ENCODE measurements at places on chromosomes 12 and 14. TPM values are rescaled to one million over a fixed set of nuclear protein-coding genes. Genes with fewer than 3 reads are reported as not detected.
A peak's percentile ranks its signal among the peaks of the same experiment; 100 is the strongest.

RERGL gene
- polyA plus RNA-seq, result 0.23 TPM

SERPINA12 gene
- polyA plus RNA-seq, result not detected

SETD3 gene
- polyA plus RNA-seq, result 75.6 TPM

PPFIA2 gene
- 1.8 TPM for polyA plus RNA-seq

ADAM21 gene
- polyA plus RNA-seq, result 0.32 TPM

TOX4 gene
- 38.5 TPM for polyA plus RNA-seq

ACOT4 gene
- 0.29 TPM for polyA plus RNA-seq

DNA sequence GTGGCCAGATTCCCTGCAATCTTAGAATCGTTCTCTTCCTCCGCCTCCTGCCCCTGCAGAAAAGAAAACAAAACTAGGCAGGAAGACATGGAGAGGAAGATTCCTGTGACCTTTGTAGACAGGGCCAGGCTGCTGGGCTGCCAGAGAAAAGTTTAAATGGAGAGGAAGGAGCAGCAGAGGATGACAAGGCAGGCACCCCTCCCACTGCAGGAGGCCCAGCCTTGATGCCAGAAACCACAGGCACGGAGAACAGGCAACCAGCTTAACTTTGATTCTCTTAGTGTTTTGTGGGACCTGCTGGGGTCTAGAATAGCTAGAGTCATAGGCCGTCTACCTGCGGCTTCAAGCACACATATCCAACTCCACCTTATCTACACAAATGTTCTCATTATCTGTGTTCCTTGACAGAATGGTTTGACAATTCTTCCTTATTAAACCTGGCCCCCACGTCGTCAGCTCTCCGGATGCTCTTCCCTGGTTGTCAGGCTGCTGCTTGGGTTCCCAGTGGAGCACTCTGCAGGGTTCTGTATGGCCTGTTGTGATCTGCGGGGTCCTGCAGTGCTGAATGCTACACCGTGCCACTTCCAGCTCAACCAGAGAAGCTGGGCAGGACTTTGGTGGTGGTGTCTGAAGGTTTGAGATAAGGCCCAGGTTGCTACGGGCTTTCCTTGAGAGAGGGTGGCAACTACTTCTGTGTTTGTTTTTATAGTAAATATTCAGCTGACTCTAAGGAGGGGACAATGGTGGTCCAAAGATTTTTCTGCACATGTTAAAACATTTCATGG lies 609.5 kb downstream of the AACS start:
- DNase-seq, result no peak

GRCh38 chr12:30548203-30548602 lies 147.5 kb downstream of the IPO8 start:
- no peak for DNase-seq

- no peak for DNase-seq
These were observed 166.2 kb downstream of the ADGRD1 start for GRCh38 chr12:131119936-131120335.

GRCh38 chr12:66725031-66725430 lies 46.2 kb upstream of the GRIP1 start:
- no peak for DNase-seq

GRCh38 chr12:3959799-3960560 lies 86.8 kb upstream of the PARP11 start:
- no peak for DNase-seq

- DNase-seq, result no peak
These were observed 11.8 kb downstream of the PDE1B start for GRCh38 chr12:54561164-54561563.

DNA sequence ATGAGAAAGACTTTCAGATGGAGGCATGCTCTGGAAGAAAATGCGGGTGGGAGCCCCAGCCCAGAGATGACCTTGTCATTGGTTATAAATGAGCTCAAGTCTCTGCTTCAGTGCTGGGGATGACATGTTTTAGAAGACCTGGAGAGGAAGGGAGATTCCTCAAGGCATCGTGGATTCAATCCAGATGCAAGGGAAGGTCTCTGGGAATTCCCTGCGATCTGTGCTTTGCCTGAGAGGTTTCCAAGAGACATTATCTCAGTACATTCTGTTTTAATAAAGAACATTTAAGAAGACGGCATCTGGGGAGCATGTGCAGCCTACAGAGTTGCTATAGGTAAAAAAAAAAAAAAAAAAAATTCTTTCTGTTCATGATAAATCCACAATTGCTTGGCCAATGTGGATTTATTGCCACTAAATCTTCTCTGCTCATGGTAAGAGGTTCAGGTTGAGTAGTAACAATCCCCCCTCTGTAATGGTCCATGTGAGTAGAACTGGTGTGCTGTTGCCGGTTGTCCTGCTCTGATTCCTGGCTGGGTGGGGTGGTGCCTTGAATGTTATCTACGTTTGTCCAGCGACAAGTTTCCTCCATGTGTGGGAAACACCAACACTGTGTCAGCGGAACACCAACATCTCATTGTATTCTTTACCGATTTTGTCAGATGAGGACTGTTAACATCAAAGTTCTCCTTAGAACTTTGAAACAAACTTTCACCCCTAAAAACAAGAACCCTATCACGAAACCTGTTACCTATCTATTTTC lies 230.0 kb downstream of the MSRB3 start:
- DNase-seq, result no peak

DNA sequence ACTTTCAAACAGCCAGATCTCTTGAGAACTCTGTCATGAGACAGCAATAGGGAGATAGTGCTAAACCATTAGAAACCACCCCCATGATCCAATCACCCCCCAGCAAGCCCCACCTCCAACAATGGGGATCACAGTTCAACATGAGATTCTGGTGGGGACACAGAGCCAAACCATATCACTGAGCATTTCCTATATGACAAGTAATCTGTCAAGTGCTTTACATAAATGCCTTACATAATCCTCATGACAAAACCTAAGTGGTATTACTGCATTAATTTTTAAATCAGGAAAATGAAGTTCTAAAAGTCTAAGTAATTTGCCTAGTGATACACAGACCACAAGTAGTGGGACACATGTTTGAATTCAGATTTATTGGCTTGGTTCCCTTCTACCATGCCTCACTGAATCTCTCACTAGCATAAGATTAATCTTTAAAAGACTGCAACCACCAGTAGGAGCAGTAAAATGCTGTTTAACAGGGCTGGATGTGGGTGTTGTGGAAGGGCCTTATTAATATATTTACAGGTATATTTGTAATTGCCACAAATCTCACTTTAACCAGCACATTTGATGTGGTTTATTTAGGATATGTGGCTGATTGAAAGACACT lies 323.1 kb upstream of the FBXO33 start:
- DNase-seq, result no peak

- DNase-seq, result no peak
These were observed 2.8 kb upstream of the KRT75 start for GRCh38 chr12:52436828-52437474.

GRCh38 chr14:100369019-100369418 lies 45.9 kb downstream of the SLC25A47 start:
- DNase-seq, result no peak

GRCh38 chr14:97930166-97930565 lies 1133.0 kb downstream of the VRK1 start:
- no peak for DNase-seq

- peak; percentile 31 for DNase-seq
These were observed 94.1 kb downstream of the SLC25A47 start for GRCh38 chr14:100416921-100417860.

GRCh38 chr12:54006559-54007220 lies 2.1 kb upstream of the HOXC8 start:
- DNase-seq, result no peak

- DNase-seq, result no peak
These were observed 4.2 kb downstream of the ACACB start for GRCh38 chr12:109120557-109120956.

DNA sequence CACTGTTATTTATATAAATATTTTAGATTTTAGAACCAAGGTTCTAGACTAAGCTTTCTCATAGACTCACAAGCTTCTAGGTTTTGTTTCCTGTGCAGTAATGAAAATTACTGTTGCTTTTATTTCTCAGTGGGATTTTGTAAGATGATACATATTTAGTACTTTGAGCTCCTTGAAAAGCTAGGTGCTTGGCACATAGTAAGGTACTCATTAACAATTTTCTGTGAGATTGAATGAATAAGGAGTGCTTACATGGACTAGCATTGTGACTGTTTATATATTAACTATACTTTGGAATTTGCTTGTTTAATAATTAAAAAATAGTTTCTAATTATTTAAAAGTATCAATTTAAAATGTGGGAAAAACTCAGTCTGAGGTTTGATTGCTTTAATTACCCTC lies 85.7 kb downstream of the MIA2 start:
- DNase-seq, result no peak

DNA sequence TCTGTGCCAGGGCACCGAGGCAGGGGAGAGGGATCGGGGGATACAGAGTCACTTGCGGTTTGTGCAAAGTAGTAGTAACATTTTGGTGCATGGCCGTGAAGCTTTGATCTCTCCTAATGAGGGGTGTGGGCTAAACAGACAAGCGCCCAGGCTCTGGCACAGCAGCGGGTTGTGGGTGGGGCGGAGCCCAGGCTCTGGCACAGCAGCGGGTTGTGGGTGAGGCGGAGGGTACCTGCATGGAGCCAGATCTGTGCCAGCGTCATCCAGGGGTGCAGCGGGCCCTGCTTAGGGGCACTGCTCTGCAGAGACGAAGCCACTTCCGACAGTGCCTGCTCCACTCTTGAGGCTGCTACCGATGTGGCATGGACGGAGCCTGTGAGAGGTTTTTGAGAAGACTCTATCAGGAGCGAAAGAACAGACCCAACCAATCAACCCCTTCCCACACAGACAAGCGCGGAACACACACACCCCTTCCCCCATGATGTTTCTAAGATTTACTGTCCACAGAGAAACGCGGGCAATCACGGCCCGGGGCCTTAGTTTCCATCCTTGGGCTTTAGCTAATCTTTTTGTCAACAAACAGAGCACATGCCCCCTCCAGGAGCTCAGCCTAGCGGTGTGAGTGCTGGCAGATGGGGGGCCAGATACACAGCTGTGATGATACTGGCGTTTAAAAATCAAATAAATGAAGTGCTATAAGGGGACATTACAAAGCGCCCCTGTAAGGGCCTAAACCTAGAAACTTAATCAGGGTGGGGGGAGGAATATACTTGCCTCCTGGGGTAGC lies 196.6 kb downstream of the CALM1 start:
- DNase-seq, result no peak

DNA sequence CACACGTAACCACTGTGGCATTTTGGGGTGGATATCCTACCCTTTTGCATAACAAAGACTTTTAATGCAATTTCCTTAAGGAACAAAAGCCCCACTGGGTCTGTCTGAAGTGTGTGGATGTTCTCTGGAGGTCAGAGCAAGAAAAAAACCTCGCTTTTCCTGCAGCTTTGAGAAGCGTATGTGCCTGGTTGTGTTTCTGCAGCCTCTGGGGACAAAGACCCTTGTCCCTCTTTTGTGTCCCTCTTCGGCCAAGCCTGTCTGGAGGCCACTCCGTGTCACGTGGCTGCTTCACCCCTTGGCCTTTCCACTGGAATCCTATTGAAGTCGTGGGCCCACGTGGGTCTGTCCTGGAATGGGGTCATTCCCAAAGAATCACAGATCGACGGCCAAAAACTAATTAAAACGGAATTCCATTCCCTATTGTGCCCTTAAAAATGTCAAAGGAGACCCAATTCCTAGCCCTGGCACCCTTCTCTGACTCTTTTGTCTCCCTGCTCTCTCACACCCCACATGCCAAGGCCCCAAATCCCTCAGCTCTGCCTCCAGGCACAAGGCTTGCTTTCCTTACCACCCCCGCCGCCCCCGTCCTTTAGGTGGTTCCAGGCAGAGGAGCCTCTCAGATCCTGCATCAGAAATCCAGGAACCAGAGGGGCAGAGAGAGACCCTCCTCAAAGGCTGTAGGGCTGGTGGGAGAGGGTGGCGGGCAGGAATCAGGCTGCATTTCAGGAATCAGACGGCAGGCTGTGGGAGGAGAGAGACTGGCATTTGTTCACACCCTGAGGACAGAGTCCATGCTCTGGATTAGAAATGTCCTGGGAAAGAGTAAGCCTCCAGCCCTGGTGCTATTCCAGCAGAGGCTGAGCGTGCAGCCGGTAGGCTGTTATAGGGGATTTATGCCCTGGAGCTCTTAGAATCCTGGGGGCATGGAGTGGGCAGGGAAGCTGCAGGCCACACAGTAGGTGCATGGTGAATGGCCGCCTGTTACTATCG lies 12.6 kb upstream of the CYP46A1 start:
- no peak for DNase-seq

DNA sequence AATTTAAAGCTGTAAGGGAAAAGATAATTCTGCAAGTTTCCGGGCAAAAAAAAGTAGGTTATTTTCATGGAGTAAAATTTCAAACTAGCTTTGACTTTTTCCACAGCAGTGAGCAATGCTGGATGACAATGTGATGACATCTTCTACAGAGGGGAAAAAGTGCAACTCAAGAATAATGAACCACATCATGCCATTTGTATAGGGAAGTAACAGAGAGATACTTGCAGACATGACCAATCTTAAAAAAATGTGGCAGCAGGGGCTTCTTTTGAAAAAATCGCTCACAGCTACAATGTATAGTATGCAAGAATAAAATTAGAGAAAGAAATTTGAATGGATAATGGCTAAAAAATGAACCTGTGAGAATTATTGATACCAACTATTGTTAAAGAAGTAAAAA lies 115.5 kb downstream of the DHRS2 start:
- DNase-seq, result no peak

Data from forelimb muscle (tissue), 1 donor.